ENCODE measurements at places on chromosomes 2 and 18.

DNA sequence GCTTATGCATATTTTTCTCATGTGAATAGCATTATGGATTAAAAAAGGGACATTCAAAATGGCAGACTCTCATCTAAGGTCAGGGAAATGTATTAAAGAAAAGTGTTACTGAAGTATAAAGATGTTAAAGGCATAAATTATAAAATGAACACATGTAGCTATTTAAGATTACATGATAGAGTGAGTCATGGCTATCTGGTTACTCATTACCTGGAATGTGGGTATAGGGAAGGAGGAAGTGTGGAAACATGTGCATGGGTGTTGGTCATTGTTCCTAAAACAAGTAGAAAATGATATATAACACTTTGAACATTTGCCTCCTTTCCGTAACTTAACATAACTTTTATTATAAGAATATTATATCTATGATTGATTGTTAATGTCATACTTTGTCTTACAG, 66.4 kb downstream of the MYO1B start:
- DNase-seq, result no peak

DNA sequence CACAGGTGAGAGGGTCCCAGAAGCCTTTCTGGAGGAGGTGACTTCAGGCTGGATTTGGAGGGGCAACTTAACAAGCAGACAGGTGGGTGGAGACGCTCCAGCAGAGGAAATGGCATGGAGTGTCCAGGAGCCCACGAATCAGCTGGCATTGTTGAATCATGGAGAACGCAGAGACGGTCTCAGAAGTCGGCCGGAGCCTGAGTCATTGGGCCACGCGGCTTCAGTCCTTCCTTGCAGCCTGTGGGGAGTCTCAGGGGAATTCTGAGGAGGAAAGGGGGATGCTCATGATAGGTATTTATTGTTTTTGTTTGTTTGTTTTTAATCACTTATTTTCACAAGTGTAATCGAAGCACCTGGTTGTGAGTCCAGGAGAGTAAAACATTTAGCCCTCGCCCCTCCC, 184.6 kb upstream of the HDAC4 start:
- DNase-seq, result no peak

DNA sequence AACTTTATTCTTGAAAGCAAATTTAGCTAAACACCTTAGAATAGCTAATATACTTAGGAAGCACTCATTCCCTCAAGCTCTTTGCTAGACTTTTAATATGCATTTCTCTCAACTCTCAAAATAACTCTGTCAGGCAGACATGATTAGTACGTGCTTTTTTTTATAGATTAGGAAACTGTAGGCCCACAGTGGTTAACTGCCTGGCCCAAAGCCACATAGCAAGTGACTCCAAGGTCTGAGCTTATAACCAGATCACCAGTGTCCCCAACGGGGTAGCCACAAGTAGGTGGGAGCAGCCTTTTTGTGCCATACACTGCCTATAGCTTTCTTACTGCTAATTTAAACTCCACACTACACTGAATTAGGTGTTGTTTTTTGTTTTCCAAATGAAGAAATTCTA, 576.8 kb downstream of the METTL4 start:
- no peak for DNase-seq

- no peak for DNase-seq
These were observed 94.1 kb downstream of the AAK1 start for GRCh38 chr2:69549421-69549820.

- DNase-seq, result no peak
These were observed 2.4 kb upstream of the CHST10 start for GRCh38 chr2:100419915-100420314.

DNA sequence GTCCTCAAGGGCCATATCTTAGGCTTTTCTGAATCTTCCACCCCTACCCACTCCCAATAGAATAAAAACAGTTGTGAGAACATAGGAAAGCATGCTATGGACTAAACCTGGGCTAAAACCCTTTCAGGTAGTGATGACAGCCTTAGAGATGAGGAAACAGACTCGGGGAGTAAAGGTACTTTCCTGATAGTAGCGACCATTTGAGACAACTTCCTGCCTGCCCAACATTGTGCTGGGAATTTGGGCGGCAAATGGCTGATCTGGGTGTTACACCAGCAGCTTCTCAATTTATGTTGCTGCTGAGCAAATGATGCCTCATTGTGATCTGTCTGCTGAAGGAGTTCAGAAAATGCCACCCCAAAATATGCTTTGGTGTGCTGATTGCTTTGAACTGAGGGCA, 66.6 kb downstream of the TMEM17 start:
- DNase-seq, result no peak

DNA sequence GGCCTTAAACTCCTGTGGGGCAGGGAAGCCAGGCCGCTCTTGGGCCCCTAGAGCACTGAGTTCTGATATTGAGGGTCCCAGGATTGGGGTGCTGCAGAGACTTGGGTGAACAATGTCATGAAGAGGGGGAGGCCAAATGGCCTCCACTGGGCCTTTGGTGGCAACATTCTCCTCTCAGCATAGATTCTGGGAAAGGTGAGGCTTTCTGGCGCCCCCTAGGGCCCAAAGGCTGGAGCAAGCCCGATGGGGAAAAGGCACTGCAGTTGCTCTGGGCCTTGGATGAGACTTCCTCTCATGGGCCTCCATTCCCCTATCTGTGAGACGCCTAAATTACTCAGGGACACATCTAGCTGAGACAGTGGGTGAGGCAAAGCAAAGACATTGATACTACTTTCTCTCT, 84.8 kb downstream of the ACAA2 start:
- peak; percentile 48 for DNase-seq

- no peak for DNase-seq
These were observed 54.7 kb upstream of the SP5 start for GRCh38 chr2:170660409-170660808.

- no peak for DNase-seq
These were observed 3.6 kb upstream of the TTC21B start for GRCh38 chr2:165957030-165957675.

DNA sequence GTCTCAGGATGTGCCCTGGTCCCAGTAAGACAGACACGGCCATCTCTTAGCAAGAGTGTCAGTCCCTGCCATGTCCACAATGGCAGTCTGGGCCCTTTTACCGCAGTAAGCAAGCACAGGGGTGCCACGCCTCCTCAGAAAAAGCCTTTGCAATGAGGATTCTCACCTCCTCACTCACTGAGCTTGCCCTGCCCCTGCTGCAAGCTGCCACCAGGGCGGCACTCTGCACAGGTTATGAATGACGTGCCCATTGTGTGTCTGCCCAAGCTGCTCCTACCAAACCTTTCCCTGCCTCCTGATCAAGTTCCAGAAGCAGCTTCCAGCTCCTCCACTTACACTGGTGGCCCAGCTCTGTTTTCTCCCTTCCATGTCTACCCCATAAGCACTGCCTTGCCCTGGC, 23.3 kb downstream of the ERCC3 start:
- DNase-seq, result no peak

DNA sequence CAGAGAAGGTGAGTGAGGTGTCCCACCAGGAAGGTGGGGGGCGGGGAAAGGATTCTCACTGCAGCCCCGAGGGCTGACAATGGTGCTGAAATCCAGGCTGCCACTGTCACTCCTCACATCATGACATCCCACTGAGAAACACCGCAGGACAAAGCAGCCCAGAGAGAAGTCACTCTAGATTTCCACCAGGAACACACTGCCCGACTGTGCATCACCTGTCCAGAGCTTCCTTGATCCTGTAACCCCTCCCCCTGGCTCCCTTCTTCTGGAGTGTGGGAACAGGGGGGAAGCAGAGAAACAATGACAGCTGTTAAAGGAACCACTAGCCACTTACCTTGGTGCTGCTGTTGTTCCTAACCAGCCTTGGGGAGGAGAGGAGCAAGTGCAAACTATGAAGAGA, 69.9 kb downstream of the MRO start:
- no peak for DNase-seq

DNA sequence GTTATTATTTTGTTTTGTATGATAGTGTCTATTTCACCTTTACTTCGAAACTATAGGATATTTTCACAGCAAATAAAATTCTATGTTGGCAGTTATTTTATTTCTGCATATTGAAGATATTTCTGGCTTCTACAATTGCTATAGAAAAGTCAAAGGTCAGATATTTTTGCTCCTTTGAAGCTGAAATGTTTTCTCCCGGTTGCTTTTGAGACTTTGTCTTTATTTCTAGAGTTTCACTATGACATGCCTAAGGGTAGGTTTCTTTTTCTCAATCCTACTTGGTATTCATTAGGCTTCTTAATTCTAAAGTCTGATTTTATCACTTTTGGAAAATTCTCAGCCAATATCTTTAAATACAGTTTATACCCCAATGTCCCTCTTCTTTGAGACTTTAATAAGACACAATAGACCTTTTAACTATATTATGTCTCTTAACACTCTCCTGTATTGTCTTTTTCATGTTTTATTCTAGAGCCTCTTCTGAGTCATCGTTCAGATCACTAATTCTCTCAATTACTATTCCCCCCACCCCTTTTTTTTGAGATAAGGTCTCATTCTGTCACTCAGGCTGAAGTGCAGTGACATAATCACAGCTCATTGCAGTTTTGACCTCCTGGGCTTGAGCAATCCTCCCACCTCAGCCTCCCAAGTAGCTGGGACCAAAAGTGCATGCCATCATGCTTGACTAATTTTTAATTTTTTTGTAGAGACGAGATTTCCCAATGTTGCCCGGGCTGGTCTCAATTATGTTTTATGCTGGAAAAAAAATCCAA, 50.5 kb downstream of the USP37 start:
- no peak for DNase-seq

DNA sequence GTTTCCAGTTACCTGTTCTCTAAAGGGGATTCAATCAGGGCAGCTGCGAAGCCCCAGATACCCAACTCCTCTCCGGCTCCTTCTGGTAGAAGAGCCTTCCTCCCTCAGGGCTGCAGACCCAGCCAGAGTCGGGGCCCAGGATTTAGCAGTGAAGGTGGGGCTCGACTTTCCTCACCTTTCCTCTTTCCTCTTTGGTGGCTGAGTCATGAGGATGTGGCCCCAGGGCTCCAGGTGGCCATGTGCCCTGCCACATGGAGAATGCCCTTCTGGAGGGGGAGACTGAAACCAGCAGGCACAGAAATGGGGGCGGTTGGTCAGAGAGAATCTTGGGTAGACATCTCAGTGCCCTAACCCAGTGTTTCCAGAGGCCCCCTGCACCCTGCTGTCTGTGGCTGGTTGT, 402.6 kb downstream of the NBAS start:
- no peak for DNase-seq

GRCh38 chr2:198546122-198546521, 741.7 kb downstream of the PLCL1 start:
- no peak for DNase-seq

GRCh38 chr2:231104115-231104713, 20.6 kb downstream of the HTR2B start:
- DNase-seq, result no peak

DNA sequence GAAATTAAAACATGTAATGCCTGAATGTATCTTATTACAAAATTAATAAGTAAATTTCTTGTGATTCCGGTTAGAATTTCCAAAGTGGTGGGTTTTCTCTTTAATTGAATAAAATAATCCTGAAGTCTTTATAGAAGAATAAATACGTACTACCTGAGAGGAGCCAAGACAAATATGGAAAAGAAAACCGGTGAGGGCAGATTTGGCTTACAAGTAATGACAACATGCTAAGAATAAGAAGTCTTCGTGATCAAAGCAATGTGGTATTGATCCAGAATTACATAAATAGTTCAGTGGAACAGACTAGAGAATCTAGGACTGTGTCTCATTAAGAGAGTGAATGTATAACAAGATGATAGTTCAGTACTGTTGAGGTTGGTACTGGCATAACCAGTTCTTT, 167.5 kb downstream of the NEDD4L start:
- DNase-seq, result no peak

DNA sequence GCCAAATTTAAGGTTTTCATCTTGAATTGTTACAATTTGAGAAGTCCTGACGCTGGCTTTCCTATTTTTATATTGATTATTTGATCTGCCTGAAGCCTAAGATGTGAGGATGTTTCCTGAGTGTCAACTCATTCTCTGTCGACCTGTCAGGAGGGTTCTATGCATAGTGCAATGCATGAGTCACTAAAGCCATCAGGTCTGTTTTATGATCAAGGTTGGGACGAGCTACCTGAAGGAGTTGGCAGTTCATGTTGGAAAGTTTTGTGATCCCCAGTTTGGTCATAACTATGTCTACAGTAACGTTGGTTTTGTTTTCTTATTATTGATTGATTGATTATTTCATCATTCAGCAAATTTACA, 71.2 kb downstream of the NABP1 start:
- no peak for DNase-seq

DNA sequence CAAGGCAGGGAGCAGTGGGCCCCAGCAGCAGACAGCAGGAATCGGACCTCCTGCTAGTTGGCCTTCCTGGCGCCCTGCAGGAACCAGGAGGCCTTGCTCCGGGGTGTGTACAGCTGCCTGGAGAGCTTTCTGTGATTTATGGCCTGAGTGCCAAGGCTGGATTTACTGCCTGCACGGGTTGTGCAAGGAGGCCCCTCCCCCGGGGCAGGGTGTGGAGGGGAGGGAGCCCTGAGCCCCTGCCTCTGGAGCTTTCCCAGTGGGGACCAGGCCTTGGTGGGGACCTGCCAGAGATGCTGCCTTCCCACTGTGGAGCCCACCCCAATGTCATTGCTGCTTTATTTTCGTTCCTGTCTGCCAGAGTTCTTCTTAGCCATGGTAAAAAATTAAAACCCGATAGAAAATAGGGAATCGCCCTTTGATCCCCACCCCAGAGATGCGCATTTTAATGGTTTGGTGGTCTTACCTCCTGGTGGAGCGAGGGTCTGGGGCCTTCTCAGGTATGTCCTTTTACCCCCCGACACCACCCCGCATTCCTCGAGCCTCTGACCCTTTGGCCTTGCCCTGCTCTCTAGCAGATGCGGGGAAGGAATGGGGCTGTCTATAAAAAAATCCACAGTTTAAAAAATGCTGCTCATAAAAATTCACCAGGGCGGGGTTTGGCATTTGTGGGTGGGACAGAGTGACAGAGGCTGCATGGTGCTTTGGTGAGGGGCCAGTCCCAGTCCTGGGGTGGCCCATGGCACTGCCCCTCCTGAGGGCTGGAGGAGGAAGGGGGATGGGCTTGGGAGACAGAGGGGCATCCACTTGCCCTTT, 6.9 kb upstream of the RALB start:
- no peak for DNase-seq

DNA sequence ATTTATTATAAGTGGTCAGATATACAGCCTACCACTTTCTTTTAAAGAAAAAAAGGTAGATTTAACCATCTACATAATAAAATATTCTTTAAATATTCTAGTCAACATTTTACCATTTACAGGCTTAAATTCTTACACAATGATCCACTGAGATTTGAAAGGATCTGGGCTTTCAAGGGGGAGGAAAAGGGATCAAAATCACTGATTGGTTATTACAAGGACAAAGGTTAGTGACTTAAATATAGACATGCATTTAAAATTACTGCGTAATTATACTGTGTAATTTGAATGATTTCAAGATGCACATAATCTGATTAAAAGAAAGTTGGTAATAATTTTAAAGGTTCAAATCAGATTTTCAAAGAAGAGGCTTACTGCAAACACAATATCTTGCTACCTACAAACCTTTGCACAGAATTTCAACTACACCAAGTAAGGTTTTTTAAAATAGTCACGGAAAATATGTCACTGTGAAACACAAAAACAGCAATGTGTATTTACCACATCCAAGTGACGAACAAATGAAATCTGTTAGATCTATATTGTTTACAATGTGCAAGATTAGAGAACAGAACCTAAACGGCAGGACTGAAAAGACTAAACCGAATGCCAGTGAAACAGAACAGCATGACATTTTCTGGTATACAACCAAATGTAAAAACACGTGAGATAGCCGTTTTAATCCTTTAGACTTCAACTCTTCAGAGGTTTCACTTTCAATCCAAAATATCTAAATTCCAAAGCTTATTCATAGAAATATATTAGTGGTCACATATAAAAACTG, 40.8 kb downstream of the RTN4 start:
- no peak for DNase-seq

- DNase-seq, result no peak
These were observed 41.0 kb downstream of the PTGR3 start for GRCh38 chr18:75167759-75168618.

Measured in NCI-H1930 (cell line).